ENCODE measurements at places on chromosomes 13 and 19.
A peak's percentile ranks its signal among the peaks of the same experiment; 100 is the strongest.

- DNase-seq = no peak
Measured at GRCh38 chr19:4103080-4103433, 20.9 kb downstream of the MAP2K2 start.

DNA sequence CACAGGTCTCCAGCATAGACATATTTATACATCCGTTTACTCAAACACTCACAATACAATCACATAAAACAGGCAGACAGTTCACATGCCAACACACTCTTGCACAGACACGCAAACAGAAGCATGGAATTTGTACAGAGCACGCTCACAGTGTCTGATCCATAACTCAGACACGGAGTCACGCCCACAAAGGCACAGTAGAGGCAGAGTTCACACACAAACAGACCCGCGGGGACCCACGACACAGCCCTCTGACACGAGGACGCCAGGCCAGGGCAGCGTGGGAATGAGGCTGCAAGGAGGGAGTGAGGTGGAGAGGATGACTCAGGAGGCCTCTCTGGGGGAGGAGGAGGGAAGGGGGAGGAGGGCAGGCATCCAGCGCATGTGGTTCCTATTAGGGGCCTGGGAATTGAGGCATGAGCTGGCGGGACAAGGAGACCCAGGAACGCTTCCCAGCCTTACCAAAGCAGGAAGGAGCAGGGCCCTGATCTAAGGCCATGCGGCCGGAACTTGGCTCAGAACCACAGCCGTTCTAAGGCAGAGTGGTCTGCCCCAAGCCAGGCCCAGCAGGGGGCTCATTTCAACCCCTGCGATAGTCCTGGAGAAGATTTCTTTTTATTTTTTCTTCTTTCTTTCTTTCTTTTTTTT, 9.1 kb upstream of the OLFM2 start:
- DNase-seq = peak; percentile 21

GRCh38 chr13:107832500-107833100, 382.7 kb downstream of the LIG4 start:
- DNase-seq = no peak

DNA sequence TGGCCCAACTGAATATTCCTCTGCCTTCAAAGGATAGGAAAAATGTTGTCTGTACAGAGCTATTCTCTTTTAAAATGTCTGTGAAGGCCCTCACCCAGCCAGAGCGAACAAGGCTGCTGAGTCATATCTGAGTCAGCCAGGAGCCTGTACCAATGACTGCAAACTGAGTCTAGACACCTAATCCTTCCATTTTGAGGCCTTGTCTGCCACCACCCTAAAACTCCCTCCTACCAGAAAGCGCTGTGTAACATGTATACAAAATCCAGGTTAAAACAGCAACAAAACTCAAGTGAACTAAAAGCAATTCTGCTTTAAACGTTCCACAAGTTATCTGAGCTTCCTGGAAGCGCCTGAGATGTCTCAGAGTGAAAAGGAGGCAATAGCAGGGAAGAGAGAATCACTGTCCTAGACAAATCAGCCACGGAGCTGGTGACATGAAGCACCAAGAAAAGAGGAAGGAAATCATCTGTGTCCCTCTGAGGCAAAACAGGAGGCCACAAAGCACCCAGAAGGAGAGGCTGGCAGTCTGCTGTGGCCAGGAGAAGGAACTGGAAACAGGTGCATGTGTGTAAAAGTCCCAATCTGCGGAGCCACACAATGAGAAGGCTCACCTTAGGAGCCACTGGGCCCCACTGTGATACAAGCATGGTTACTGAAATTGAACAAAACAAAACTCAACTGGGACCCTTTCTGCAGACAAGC, 10.2 kb downstream of the DHRS12 start:
- no peak for DNase-seq

Measured in right renal pelvis (tissue), 4 donors.